Activated CD4-positive, alpha-beta T cell treated with anti-CD3 and anti-CD28 coated beads, Interleukin-2, Interleukin-6, amounts not matched to agents 100 ng/mL and 50 ng/mL, durations not matched to agents 16 hours and 8 hours (primary cell): ENCODE measurements at places on chromosomes 7 and 10.

- no peak for DNase-seq
Observed at GRCh38 chr7:108066486-108066885, 63.5 kb upstream of the LAMB1 start.

GRCh38 chr10:101687071-101687658 lies 7.8 kb downstream of the FBXW4 start:
- DNase-seq = no peak

GRCh38 chr7:108415821-108416536 lies 40.3 kb downstream of the NRCAM start:
- DNase-seq = peak; percentile 65

- no peak for DNase-seq
Observed at GRCh38 chr10:18523025-18523424, 128.4 kb downstream of the NSUN6 start.

DNA sequence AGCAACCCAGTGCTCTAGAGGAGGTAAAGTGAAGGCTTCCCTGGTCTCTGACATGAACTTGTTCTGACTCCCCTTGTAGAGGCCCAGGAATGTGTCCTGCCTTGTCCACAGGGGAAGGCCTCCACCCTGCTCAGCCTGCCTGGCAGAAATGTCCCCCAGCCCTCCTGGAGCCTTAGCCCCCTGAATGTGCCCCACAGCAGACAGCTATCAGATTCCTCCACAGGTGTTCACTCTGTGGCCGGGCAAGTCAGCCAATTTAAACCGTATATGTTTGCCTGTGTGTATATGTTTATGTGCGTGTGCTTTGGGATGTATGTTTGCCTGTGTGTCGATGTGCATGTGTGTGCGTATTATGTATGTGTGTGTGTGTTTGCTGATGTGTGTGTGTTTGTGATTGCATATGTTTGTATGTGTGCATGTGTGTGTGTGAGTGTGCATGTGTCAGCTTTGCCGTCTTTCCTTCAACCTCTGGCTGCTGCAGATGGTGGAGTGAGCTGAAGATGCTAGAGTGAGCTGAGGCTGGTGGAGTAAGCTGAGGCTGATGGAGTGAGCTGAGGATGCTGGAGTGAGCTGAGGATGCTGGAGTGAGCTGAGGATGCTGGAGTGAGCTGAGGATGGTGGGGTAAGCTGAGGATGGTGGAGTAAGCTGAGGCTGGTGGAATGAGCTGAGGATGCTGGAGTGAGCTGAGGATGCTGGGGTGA lies 68.9 kb upstream of the ANTXRL start:
- DNase-seq = no peak

GRCh38 chr10:110411047-110411410 lies 86.7 kb upstream of the DUSP5 start:
- DNase-seq = no peak

DNA sequence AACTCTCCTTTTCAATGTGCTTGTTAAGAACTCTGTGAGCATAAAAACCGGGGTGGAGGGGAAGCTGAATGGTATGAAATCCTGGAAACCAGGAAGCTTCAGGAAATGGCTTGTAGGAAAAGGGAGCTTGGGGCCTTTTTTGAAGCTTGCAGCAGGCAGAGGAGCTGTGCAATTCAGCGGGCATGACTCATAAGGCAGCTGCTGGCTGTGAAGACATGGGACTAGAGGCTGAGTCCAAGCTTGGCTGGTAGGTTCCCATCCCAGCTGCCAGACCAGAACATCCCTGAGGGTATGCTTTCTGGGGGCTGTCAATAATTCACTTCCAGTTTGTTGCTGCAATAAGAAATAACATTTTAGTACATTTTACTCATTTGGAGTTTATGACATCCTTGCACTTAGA lies 36.8 kb upstream of the CDC14C start:
- DNase-seq = no peak

DNA sequence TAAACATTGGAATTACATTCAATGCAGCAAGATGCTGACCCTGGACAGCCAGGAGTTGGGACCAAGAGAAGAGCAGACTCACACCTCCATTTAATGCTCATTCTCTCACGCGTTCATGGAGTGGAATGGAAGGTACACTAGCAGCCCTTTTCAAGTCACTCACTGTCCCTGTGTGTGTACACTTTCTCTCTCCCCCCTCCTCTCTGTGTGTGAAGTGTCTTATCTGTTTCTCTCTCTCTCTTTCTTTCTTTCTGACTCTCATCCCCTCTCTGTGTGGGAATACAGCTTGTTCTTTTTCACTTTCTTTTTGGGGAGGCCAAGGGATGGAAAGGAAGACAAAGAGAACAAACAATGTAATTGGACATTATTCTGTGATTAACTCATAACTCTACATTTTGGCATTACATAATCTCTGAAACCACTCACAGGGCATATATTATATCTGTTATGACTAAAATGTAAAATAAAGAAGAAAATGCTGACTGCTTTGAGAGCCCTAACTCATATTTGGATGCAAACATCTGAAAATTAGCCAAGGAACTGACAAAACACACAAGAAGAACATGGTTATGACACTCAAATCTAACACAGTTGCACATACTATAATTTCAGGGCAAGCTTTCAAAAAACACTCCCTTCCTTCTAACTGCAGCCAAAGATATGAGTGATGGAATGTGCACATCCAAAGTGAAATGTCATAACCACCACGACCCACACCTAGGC lies 188.8 kb downstream of the PARD3 start:
- no peak for DNase-seq

DNA sequence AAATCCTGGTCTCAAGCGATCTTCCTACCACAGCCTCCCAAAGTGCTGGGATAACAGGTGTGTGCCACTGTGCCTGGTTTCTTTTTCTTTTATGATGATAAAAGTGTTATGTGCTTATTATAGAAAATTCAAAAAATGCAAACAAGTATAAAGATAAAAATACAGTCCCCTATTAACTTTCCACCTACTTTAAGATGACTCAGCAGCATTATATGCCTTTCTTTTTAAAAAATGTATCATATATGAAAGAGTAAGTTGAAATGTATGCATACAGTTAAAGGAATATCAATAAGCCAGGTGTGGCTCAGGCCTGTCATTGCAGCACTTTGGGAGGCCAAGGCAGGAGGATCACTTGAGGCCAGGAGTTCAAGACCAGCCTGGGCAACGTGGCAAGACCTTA lies 216.9 kb upstream of the GALNT17 start:
- no peak for DNase-seq

DNA sequence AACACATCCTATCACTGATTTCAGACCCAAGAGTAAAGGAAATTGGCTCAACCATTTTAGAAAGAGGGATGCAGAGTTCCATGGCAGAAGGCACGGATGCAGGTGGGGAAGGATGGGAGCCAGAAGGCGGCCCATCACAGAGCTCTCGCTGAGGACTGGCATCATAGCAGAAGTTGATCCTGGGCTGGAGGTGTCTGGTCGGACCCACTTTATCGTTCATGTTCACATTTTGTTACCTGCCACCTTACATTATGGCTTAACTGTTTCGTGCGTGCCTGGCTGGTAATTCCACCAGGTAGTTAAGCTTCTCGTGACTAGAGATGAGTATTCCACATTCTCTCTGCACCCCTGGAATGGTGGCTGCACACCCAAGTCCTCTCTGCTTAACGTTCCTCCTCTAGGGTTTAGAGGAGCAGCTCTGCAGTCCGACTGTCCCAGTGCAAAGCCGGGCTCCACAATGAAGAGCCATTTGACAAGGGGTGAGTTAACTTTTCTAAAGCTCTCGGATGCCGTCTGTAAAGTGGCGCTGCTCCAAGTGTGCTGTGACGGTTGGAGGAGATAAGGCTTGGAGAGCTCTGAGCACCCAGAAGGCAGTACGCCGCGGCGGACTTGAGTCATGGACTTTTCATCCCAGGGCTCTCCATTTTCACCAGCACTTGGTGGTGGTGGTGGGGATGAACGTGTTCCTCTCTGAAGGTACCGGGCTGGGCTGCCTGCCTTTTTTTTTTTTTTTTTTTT lies 157.1 kb upstream of the SHH start:
- DNase-seq = no peak

DNA sequence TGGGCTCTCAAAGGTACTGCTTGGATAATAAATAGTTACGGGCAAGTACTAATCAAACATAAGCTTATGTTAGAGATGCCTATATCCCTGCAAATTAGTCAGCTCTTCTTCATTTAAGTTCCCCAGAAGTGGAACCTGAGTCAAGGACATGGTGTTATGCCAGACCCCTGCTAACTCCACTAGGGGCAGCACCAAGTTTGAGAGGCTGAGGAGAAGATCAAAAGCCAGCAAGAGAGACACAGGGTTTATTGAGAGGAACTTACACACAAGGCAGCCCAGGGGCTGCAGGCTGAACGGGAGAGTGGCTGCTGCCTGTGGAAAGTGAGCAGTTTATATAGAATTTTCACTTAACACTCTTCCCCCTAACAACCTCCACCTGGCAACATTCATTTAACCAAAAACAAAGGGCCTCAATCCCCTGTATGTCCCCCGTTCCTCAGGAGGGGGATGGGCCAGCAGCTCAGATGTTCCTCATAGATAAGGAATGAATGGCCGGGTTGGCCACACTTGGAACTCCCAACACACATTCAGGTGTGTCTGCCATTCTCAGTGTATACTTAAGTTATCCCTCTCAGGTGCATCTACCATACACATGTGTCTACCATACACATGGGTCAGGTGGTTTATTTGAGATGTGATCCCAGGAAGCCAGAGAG lies 62.6 kb upstream of the GHITM start:
- no peak for DNase-seq

DNA sequence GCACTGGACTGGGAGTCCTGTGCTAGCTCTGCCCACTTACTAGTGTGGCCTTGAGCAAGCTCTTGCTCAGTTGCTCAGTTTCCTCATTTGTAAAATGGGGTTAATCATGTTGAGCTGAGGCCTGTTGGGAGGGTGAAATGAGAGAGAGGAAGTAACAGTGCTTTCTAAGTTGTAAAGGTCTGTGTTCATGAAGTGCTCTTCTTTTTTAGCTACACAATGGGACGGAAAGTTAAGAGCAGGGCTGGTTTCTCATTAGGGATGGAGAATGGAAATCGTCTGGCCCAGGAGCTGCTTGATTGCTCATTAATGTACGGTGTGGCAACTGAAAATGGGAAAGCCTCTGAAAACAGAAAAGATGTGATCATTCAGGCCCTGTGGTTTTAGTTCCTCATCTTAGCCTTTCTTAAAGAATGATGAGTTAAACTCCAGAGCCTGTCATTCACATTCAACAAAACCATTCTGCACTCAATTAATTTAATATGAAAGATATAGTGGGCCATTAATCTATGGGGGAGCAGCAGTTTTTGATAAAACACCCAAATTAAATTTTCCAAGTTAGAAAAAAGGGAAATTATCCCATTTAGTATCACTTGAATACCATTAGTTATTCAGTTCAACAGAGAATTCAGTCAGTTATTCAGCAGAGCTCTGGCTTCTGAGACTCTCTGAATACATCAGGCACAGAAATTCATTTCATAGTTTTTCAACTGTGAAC lies 60.5 kb downstream of the SH2D4B start:
- DNase-seq = no peak

- no peak for DNase-seq
Observed at GRCh38 chr10:73408978-73409521, 4.8 kb downstream of the ANXA7 start.

GRCh38 chr7:67413670-67414069 lies 417.0 kb downstream of the TYW1 start:
- no peak for DNase-seq

- DNase-seq = no peak
Observed at GRCh38 chr10:14022954-14023672, 307.6 kb downstream of the FRMD4A start.

- peak; percentile 34 for DNase-seq
Observed at GRCh38 chr7:120402079-120402767, 129.2 kb downstream of the KCND2 start.

DNA sequence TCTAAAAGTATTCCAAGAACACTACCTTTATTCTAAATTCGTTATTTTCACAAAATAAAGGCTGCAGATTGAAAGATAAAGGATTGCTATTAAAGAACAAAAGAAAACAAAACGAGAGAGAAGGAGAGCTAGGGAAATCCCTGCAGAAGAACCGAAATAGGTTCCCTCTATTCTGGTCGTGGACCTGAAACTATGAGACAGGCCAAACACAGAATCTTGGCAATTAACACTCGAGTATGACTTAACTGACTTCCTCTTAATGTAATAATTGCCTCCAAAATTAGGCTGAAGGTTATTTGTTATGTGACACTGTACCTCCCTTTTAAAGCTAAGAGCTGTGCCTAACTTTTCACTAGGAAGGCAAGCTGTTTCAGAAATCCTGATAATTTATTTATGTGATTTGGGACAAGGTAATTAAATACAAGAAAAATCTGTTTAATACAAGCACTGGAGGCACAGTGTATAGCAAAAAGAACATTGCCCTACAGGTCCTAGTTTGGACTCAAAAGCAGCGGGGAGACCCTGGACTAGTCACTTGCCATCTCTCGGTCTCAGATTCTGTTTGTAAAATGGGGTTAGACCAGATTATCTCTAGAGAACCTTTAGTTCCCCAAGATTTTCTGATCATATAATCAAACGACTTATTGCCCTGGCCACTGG lies 11.6 kb downstream of the NAMPT start:
- DNase-seq = no peak

- peak; percentile 77 for DNase-seq
Observed at GRCh38 chr10:43417950-43418768, 9.2 kb upstream of the HNRNPF start.

DNA sequence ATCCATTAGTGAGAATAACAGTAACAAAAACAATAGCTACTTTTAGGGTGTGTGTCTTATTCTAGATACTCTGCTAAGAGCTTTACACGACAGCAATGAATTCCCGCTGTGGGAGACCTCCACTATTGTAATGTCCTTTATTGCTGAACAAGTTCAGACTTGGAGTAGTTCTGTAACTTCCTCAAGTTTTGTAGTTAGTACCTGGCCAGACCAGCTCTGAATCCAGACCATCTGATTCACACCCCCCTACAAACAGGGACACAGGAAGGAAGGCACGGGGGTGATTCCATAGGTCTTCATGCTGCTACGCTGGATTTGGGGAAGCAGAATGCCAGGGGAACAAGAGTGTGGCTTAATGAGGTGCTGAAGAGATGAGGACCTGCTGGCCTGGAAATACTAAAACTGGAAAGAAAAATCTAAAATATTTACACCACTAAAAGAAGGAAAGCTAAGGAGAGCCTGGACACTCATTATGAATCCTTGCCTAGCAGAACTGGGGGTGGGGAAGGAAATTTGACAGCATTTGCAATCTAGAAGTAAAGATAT lies 194.6 kb upstream of the TMEM72 start:
- DNase-seq = no peak

GRCh38 chr10:102152545-102152890 lies 329 bp downstream of the NOLC1 start:
- peak; percentile 51 for DNase-seq
